ENCODE measurements at places on chromosomes 2 and 18.

GRCh38 chr18:39178166-39178565 is 1612.6 kb upstream of the CELF4 start:
- DNase-seq, result no peak

DNA sequence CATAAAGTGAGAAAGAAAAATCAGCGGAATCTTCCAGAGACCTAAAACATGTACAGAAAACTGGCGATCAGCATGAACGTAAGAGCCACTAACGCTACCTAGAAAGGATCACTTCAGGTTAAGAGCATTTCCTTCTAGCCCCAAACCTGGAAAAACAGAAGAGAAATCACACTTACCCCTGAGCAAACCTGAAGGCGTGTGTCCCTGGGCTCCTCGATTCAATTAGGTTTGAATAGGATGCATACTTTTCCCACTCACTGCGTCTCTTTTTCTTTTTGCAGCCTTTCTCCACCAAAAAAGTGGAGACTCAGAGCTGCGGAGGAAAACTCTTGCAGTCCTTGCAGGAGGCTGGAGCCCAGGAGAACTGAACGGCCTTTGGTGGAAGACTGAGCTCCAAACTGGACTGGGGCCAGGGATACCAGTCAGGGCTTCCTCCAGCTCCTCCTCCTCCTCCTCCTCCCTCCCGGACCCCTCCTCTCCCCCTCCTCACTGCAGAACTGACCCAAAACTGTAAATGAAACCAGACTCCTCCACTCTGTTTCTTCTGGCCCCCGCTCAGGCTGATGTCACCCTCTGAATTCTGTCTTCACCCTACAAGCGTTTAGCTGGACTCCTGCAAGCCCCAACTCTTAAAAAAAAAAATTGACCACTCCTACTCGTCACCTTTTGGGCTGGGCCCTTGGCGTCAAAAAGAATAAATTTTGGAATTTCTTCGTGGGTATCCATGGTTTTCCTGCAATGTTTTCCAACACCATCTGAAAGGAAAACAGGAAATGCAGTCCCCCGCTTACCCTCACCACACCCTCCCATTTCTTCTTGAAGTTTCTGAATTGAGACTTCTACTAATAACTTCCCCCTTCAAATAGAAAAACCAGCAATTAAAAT is at the start of gene COL6A3:
Gene COL6A3 (minus strand): TSS at position 388 of the 885 bp plus-strand sequence. CDS start 17,347 bp downstream, outside the sequence.
- DNase-seq, result no peak

GRCh38 chr2:216970359-216970915 is 110.6 kb upstream of the TNP1 start:
- no peak for DNase-seq

DNA sequence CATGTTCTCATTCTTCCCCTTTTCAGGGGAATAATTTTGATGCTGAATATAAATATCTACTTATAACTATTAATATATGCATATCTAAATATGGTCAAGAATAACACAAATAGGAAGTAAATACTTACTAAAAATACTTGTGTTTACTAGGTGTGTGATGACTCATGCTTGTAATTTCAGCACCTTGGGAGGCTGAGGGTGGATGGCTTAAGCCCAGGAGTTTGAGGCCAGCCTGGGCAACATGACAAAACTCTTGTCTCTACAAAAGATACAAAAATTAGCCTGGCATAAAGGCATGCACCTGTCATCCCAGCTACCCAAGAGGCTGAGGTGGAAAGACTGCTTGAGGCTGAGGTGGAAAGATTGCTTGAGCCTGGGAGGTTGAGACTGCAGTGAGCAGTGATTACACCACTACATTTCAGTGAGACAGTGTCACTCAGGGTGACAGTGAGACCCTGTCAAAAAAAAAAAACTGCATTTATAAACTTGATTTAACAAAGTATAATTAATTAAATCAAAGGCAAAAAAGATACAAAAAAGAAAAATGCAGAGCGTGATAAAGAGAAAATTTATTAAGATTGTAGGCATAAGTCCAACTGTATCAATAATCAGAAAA is 703.1 kb upstream of the VRK2 start:
- no peak for DNase-seq

GRCh38 chr2:207051385-207051965 is 112.2 kb downstream of the CPO start:
- no peak for DNase-seq

GRCh38 chr2:197873293-197873701 is 68.9 kb downstream of the PLCL1 start:
- peak; percentile 20 for DNase-seq

- no peak for DNase-seq
These were observed 260.4 kb downstream of the ZNF516 start for GRCh38 chr18:76234676-76235060.

- no peak for DNase-seq
These were observed 71.6 kb downstream of the UBE2E3 start for GRCh38 chr2:181051861-181052522.

DNA sequence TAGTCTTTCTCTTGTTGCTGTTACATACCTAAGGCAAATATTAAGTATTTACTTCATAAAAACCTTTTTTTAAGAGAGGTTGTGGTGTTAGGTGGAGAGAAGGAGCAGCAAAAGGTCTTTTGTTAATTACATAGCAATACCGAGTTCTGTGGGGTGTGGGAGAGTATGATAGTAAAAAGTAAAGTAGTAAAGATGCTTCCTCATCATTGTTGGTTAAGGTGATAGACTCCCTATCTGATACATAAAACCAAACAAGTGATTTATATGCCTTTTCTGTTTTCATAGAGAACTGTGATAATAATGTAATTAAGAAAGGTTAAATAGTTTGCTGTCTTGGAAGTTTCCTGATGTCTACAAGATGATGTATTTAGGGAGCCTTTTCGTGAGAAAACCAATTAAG is 75.4 kb downstream of the EML4 start:
- no peak for DNase-seq

DNA sequence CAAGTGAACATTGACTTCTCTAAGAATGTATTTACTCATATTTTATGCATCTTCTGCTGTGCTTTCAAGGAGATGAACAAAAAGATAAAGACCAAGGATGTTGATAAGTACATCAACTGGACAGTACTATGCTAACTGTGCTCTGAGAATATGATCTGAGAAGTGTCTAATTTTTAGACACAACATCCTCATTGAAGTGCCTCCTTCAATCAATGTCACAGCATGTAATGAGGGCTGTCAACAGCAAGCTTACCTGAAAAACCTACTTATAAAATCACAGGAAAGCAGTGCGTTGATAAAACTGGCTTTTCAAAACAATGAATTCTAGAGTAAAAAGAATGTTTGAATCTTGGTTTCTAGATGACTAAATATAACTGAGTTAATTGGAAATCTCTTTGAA is 452.9 kb upstream of the DSEL start:
- no peak for DNase-seq

GRCh38 chr2:111640480-111640879 is 243.5 kb downstream of the ANAPC1 start:
- DNase-seq, result no peak

GRCh38 chr18:32349728-32350395 is 120.8 kb downstream of the GAREM1 start:
- DNase-seq, result no peak

DNA sequence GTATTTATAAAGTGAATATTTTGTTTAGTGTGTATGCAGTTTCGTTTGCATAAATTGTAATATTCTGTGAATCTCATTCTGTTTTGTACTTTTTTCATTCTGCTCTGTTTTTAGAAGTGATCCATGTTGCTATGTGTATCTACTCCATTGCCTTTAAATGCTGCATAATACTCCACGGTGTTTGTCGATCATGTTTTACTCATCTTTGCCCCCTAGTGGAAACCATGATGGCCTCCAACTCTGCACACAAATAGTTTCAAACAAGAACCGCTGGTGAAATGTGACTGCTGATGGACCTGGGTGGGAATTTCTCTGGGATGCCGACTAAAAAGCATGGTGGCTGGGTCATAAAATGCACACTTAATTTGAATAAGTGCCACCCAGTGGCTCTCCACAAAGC is 32.0 kb upstream of the SKOR2 start:
- peak; percentile 51 for DNase-seq

- DNase-seq, result peak; percentile 14
These were observed 19.5 kb downstream of the INPP4A start for GRCh38 chr2:98463988-98464771.
